ENCODE measurements at places on chromosomes 13 and 19.
A peak's percentile ranks its signal among the peaks of the same experiment; 100 is the strongest.

GRCh38 chr19:7348587-7349230 lies at the start of gene ARHGEF18:
TSS of gene ARHGEF18 (plus strand) at chr19:7348937. CDS start at chr19:7362891, 13,954 bp downstream.
- no peak for DNase-seq

DNA sequence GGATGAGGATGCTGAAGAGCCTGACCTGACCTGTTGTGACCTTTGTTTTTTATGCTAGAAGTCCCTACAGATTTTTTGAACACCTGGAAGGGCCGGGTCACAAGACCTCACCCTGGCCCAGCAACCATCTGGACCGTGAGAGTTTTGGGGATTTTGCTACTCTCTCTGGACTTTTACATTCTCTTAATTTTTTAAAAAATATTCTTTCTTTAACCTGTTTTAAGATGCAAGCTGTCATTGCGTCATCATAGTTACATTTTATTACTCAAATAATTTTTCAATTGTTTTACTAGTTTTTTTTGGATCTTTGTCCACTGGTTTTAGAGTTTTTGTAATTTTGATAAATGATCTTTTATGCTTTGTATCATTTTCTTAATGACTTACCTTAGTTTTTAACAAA lies 7.5 kb downstream of the DKKL1 start:
- no peak for DNase-seq

GRCh38 chr19:53873773-53874605 lies 6.3 kb downstream of the MYADM start:
- no peak for DNase-seq

- DNase-seq = no peak
These were observed 45.3 kb downstream of the ZNF729 start for GRCh38 chr19:22331521-22331920.

GRCh38 chr13:44938854-44939253 lies 50.4 kb downstream of the NUFIP1 start:
- no peak for DNase-seq

- DNase-seq = no peak
These were observed 1988.1 kb upstream of the PCDH20 start for GRCh38 chr13:63403733-63404132.

DNA sequence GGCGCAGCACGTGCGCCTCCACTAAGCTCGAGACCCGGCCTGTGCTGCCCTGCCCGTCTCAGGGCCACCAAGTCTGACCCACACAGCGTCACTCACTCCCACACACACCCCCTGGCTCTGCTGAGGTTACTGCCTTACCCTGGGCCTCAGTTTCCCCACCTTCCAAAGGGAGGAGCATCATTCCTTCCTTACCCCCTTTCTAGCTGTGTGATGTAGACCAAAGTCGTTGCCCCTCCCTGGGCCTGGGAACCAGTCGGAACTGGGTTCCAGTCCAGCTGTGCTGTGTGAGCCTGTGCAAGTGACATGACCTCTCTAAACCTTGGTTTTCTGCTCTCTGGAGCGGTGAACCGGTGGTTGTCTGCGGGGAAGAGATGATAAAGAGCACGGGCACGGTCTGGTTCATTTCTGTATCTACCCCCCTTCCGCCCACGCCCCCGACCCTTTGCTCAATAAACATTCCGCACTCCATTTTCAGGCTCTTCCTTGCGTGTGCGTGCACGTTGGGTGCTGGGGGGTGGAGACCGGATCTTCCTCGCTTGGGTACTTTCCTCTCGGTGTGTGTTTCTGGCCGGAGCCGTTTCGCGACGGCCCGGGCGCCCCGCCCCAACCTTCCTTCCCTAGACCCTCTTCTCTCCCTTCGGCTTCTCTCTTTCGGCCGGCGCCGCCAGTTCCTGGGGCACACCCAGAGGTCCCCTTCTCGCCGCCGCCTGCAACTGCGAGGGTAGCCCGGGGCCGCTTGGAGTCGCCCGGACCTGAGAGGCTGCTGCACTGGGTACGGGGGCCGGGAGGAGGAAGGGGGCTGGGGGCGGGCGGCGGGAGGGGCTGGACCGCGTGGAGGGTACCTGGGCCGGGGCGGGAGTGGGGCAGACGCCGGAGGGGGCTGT lies at the start of gene ZNF581:
ZNF581 (plus strand) TSS at position 647 of the 884 bp plus-strand sequence. CDS start 923 bp downstream, outside the sequence.
- no peak for DNase-seq

DNA sequence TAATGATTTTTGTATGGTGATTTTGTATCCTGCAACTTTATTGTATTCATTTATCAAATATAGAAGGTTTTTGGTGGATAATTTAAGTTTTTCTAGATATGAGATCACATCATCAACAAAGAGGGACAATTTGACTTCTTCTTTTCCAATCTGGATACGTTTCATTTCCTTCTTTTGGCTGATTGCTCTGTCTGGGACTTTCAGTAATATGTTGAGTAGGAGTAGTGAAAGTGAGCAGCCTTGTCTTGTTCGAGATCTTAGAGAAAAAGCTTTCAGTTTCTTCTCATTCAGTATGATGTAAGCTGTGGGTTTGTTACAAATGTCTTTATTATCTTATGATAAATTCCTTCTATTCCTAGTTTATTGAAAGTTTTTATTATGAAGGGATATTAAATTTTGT lies 352.0 kb upstream of the DACH1 start:
- DNase-seq = no peak

GRCh38 chr19:50790922-50791467 lies 780 bp downstream of the ACP4 start:
- no peak for DNase-seq

GRCh38 chr19:5001615-5002014 lies 32.7 kb downstream of the KDM4B start:
- peak; percentile 38 for DNase-seq

DNA sequence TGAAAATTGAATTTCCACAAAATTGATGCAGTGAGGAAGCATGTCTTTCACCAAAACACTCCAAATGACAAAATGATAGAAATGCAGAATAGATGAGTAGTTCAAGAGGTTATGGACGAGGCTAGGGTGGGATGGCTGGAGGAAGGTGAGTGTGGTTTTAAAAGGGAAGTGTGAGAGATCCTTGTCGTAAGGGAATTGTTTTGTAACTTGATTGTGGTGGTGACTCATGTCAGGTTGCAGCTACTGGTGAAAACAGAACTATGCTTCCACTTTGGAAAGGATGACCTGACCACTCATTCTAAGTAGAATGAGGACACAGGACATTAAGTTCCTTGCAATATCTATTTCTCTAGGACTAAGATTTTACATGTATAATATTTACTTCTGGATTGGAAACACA lies 345.7 kb downstream of the MTUS2 start:
- DNase-seq = no peak

DNA sequence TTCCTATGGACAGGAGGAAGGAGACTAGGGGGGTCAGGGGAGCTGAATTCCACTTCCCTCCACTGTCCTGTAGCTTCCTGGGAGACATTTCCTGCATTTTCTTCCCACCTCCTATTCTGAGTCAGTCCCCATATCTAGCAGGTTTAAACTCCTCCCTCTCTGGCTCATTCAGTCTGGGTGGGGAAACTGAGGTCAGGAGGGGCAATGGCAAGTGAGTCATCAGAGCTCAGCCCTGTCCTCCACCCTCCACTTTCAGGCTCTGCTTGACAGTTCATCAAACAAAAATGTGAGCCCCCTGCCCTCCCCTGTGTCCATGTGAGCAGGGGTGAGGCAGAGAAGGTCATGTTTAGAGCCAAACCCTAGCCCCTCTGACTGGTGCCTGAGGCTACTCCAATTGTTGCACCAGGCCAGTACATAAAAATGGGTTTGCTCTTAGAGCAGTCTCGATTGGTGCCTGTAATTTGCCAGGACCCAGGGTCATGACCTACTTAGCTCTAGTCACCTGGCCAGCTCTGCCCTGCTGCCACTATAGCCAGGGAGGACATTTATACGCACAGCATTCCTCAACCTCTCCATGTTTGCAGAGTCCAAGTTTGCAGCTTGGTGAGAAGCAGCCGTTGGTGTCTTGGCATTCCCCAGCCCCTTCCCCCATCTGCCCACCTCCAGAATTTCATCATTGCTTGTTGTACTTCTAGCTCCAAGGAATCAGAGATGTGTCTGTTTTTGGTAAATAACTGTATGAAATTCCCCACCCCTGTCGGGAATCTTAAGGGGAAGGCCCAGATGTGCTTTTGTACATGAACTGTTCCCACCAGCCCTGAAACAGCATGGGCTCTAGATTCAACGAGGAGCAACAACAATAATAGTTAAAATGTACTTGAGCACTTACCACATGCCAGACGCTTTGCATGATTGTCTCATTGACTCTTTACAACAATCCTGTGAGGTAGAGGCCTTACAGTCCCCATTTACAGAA lies 20.7 kb downstream of the SAMD4B start:
- DNase-seq = peak; percentile 72

- DNase-seq = no peak
These were observed 52.5 kb downstream of the PDS5B start for GRCh38 chr13:32638739-32639138.

DNA sequence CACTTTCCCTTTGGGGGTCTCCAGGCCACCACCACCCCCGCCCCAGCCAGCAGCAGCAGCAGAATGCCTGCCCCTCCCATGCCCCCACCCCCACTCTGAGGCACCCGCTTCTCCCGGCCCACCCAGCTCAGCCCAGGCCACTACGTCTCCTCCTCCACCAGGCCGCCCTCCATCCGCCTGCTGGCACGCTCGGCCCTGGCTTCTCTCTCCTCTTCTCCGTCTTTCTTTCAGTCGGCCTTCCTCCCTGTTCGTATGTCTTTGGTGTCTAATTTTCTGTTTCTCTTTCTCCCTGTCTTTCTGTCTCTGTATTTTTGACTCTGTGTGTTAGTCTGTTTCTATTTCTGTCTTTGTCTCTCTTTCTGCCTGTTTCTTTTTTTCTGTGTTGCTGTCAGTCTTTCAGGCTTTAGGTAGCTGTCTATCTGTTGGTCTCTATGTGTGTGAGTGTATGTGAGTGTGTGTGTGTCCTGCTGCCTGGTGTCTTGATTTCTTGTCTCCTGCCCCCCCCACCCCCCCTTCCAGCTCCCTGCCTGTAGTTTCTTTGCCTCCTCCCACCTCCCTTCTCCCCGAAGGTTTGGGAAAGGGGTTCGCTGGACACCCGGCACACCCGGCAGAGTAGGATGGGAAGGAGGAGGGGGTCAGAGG lies at the start of gene LGI4:
LGI4 (minus strand) TSS at position 459 of the 642 bp plus-strand sequence; CDS start at position 80, 379 bp downstream.
- DNase-seq = no peak

GRCh38 chr19:17835182-17836006 lies 12.4 kb downstream of the JAK3 start:
- DNase-seq = no peak

- no peak for DNase-seq
These were observed 12.5 kb downstream of the NCAN start for GRCh38 chr19:19224150-19224851.

- peak; percentile 3 for DNase-seq
These were observed 2.5 kb upstream of the LHB start for GRCh38 chr19:49019242-49019932.

DNA sequence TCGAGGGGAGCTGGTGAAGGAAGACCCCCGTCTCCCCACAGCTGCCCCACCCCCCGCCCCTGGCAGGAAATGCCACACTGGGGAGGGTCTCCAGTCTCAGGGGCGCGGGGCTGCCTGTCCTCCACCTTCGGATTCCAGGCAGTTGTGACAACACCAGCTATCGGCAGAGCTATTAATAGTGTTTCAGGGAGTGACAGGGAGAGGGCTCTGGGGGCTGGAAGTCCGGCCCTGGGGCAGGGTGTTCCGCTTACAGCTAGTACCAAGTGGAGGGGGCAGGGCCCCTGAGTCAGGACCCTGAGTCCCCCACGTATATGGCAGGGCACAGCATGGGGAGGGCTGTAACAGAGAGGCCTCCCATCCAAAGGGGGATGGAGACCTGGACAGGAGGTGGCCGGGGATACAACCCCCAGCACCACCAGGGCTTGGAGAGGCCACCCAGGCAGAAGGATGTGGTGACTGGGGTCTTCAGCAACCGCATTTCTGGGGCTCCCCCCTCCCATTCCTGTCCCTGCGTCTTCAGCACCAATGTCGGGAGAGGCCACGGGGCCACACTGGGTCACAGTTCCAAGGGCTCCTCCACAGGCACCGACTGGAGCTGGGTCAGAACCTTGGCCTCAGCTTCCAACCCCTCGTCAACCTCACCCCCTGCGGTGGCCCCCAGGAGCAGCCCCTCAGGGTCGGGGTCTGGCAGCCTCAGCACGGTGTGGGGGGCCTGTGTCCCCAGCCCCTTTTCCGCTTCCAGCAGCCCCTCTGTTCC lies 3.9 kb downstream of the SIX5 start:
- DNase-seq = no peak

GRCh38 chr19:46896076-46896794 lies 35.4 kb downstream of the ARHGAP35 start:
- DNase-seq = no peak

GRCh38 chr19:4473763-4474513 lies 1.8 kb downstream of the HDGFL2 start:
- DNase-seq = no peak

DNA sequence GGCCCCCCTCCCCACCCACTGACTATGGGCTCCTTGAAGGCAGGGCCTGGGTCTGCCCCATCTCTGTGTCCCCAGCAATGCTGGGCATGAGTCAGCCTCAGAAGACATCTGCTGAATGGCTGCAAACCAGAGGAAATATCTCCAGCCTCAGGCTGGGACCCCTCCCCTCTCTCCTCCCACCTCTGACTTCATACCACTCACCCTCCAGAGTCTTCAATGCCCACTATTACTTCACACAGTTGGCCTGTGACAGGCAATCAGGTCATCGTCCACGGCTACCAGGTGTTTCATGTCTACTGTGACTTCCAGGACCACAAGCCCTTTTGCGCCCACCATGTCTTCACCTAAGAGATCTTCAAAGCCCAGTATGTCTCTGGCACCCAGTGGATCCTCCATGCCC lies at the start of gene SRRM5:
SRRM5 (plus strand) TSS at position 301 of the 400 bp plus-strand sequence; CDS start at position 335, 34 bp downstream.
- no peak for DNase-seq

- no peak for DNase-seq
These were observed 90.9 kb downstream of the NALCN start for GRCh38 chr13:101325423-101325822.

DNA sequence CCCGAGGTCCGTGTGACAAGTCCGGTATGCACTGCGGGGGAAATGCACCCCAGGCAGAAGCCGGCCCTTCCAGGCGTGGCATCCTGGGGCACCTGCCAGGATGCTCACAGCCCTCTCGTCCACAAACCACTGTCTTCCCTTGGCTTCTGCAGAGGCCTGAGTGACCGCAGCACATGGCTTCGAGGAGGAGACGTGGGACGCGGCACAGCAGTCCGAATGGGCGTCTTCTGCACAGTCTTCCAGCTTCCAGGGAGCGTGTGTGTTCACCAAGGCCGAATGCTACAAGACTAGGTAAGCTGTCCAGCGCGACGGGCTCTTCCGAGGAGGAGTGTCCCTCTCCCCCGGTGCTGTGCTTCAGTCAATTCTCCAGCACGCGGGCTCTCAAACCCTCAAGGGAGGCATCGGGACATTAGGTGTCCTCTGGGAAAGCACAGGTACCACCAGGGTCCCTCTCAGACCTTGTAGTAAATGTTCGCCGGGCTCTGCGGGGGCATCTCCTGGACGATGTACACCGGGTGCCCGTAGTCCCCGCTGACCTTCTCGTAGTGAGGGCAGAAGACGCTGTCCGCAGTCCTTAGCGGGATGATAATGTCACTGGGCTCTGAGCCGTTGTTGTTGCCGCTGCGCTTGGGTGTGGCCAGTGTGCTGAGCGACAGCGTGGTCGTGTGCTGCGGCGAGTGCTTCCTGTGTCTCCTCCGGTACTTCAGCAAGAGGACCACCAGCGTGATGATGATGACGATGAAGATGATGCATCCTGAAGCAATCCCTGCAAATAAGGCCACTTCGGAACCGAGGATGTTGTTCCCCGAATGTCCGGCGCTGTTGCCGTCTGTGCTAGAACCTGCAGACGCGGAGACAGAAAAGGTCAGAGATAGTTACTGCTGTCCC lies 42.6 kb downstream of the EFNB2 start:
- no peak for DNase-seq

- DNase-seq = no peak
These were observed 5.0 kb downstream of the POGLUT2 start for GRCh38 chr13:102793611-102794355.

Data from stromal cell of bone marrow (primary cell).